ENCODE measurements at places on chromosomes 11 and 22. TPM values are rescaled to one million over a fixed set of nuclear protein-coding genes. Genes with fewer than 3 reads are reported as not detected.

GRCh38 chr22:42925598-42925997 lies 68.5 kb upstream of the ARFGAP3 start:
- no peak for DNase-seq

- DNase-seq = peak; percentile 35
Observed at GRCh38 chr22:46582281-46582933, 37.8 kb upstream of the GRAMD4 start.

OR2D2 gene
- polyA plus RNA-seq = not detected

DNA sequence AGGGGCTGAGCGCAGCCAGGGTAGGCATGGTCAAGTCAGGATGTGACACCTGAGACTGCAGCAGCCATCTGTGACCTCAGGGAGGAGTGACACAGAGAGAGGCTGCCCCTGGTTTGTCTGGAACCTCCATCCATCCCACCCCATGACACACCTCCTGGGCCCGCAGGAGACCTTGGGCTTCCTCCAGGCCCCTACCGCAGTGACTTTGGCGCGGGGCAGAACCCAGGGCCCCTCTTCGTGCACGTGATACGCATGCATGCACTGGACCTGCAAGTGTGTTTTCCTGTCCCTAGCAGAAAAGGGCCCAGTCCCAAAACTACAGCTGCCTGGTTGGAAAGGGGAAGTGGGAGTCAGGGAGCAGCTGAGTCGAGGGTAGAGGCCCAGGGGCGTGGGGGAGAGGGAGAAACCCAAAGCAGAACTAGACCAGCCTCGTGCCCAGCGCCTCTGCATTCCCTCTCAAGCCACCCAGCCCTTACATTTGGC lies 7.9 kb upstream of the CYTH4 start:
- DNase-seq = peak; percentile 85

GRCh38 chr11:65315204-65315865 lies 669 bp downstream of the CDC42EP2 start:
- peak; percentile 92 for DNase-seq

- peak; percentile 87 for DNase-seq
Observed at GRCh38 chr22:28883917-28884746, 760 bp downstream of the ZNRF3 start.

PCSK7 gene
- polyA plus RNA-seq = 33.1 TPM

GRCh38 chr22:48169227-48169626 lies 1406.8 kb downstream of the TBC1D22A start:
- no peak for DNase-seq

MS4A15 gene
- polyA plus RNA-seq = not detected

- no peak for DNase-seq
Observed at GRCh38 chr11:91700854-91701253, 523.8 kb upstream of the FAT3 start.
